ENCODE measurements at places on chromosomes 16 and 17.

GRCh38 chr17:14460516-14461226 is 159.8 kb downstream of the HS3ST3B1 start:
- no peak for DNase-seq

DNA sequence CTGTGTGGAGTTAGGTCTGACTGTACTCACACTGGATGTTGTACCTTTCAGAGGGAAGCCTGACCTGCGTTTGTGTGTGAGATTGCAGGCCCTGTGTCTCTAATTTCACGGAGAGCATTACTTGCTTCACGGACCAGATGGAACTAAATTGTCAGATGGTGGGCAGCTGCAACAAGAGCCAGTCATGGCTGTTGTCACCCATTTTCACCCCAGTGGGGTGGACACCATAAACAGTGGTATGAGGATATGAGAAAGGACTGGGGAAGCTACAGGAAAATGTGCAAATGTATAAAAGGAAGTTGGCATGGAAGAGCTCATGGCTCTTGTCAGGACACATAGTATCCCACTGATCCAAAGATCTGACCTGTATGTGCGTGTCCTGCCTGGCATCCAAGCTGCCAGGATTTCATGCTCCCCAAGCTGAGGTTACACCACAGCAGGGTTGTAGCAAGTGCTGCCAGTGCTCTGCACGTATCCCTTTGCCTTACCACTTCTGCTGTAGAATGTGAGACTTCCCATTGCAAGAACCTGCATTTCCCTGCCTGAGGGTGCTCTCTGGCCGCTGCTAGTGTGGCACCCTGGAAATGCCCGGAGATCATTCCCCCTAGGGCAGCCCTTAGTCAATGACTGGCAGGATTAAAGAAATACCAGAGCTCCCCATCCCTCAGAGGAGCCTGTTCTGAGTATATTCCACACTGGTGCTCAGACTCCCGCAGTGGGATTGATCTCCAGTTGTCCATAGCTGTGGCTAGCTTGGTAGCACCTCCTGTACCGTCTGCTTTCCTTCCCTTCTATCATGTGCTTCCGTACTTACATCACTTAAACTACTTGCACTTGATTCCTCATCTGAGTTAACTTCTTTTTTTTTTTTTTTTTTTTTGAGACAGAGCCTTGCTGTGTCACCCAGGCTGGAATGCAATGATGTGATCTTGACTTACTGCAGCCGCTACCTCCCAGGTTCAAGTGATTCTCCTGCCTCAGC is 70.4 kb upstream of the TANC2 start:
- no peak for DNase-seq

- DNase-seq: peak; percentile 73
These were observed 31.2 kb downstream of the NSMCE1 start for GRCh38 chr16:27237219-27238015.

- DNase-seq: no peak
These were observed 226.0 kb downstream of the SNX29 start for GRCh38 chr16:12202486-12202885.

- no peak for DNase-seq
These were observed 7.9 kb downstream of the TP53I13 start for GRCh38 chr17:29576214-29577000.

GRCh38 chr17:47785538-47786123 is 36.0 kb downstream of the OSBPL7 start:
- DNase-seq: no peak

DNA sequence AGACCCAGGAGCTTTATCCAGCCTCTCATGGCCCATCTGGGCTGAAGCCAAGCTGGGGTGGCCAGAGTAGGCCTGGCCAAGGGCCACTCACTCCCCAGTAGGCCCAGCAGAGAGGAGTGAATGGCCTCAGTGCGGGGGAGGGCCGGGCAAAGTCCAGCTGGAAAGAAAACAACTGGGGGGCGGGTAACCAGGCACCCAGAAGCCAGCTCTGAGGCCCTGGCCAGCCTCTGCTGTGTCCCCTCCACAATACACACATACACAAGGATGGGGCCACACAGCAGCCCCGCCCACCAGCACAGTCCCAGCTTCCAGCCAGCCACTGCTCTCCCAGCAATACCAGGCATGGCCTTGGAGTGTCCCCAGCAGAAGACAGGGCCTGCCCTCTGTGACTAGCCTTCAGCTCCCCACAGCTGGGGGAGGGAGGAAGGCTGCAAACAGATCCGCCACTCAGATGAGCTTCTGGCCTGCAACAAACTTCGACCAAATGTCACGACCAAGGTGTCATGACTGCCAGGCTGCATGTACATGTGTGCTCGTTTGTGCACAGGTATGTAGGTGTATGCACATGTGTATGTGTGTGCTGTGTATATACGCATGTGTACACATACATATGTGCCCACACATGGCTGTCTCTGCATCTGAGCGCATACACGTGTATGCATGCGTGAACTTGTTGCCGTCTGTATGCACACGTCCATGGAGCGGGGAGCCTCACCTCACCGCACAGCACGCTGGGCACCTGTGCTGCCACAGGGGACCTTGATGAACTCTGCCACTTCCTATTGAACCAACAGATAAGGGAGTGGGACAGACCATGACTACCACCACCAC is 5.0 kb downstream of the CARHSP1 start:
- no peak for DNase-seq

- no peak for DNase-seq
These were observed at the start of gene LCAT for GRCh38 chr16:67943619-67944504. TSS of gene LCAT (minus strand) at chr16:67944120. CDS start at chr16:67944101, 19 bp downstream.

GRCh38 chr17:1830288-1830687 is 483 bp downstream of the RPA1 start:
- DNase-seq: no peak

- no peak for DNase-seq
These were observed 1.8 kb upstream of the GINS2 start for GRCh38 chr16:85690469-85691064.

GRCh38 chr17:69357701-69358100 is 30.8 kb upstream of the ABCA5 start:
- DNase-seq: no peak
